WTC11 (cell line): ENCODE measurements at places on chromosomes 2 and 18. TPM values are rescaled to one million over a fixed set of nuclear protein-coding genes. Genes with fewer than 3 reads are reported as not detected.

ITGA4 gene
- 2.0 to 3.0 TPM (median 2.7 TPM) in 3 replicates for total RNA-seq

SPDYA gene
- total RNA-seq: 0.30 to 0.61 TPM (median 0.46 TPM) in 3 replicates

TUBA3E gene
- 0.18 TPM in 1 of 3 replicates, not detected in the others for total RNA-seq

DQX1 gene
- total RNA-seq: 1.2 to 1.9 TPM (median 1.3 TPM) in 3 replicates

HOXD13 gene
- total RNA-seq: not detected in 3 replicates

CNDP1 gene
- total RNA-seq: 0.11 to 0.28 TPM (median 0.25 TPM) in 3 replicates

LTBP1 gene
- total RNA-seq: 33.4 to 33.8 TPM (median 33.6 TPM) in 3 replicates

PDK1 gene
- 22.9 to 31.6 TPM (median 30.5 TPM) in 3 replicates for total RNA-seq

LAMA3 gene
- 0.50 to 0.89 TPM (median 0.83 TPM) in 3 replicates for total RNA-seq

SCN3A gene
- total RNA-seq: 0.04 TPM in 1 of 3 replicates, not detected in the others

CFC1 gene
- not detected in 3 replicates for total RNA-seq

SAG gene
- total RNA-seq: 0.14 TPM in 1 of 3 replicates, not detected in the others

TUBA4B gene
- 0.20 TPM in 1 of 3 replicates, not detected in the others for total RNA-seq

AP1S3 gene
- 12.2 to 17.4 TPM (median 15.8 TPM) in 3 replicates for total RNA-seq

RNF25 gene
- 20.3 to 25.1 TPM (median 23.9 TPM) in 3 replicates for total RNA-seq

HSBP1L1 gene
- 1.4 to 1.7 TPM (median 1.6 TPM) in 3 replicates for total RNA-seq

ACAA2 gene
- 135 to 136 TPM (median 136 TPM) in 3 replicates for total RNA-seq

CNGA3 gene
- not detected in 3 replicates for total RNA-seq

FKBP7 gene
- 3.2 to 6.2 TPM (median 5.6 TPM) in 3 replicates for total RNA-seq

HOXD10 gene
- total RNA-seq: not detected in 3 replicates

CTIF gene
- total RNA-seq: 18.9 to 28.5 TPM (median 20.4 TPM) in 3 replicates

CYP27A1 gene
- 5.6 to 9.3 TPM (median 8.1 TPM) in 3 replicates for total RNA-seq

NAT8 gene
- not detected in 3 replicates for total RNA-seq

EHBP1 gene
- total RNA-seq: 30.9 to 36.4 TPM (median 35.3 TPM) in 3 replicates

SLC8A1 gene
- 1.4 to 2.6 TPM (median 1.7 TPM) in 3 replicates for total RNA-seq

C2orf81 gene
- total RNA-seq: 2.9 to 3.6 TPM (median 3.3 TPM) in 3 replicates

KCNE4 gene
- total RNA-seq: 0.04 TPM in 1 of 3 replicates, not detected in the others

MYOM1 gene
- 0.35 to 0.64 TPM (median 0.53 TPM) in 3 replicates for total RNA-seq

WNT6 gene
- total RNA-seq: not detected in 3 replicates

GATA6 gene
- 0.15 to 0.21 TPM (median 0.18 TPM) in 3 replicates for total RNA-seq

POTEJ gene
- total RNA-seq: 0.14 TPM in 1 of 3 replicates, not detected in the others

TCF23 gene
- total RNA-seq: 0.05 to 0.14 TPM (median 0.13 TPM) in 3 replicates

RBM44 gene
- 0.53 to 1.3 TPM (median 0.71 TPM) in 3 replicates for total RNA-seq
